Temporal lobe (tissue), 4 donors: ENCODE measurements at places on chromosomes 7 and 10. TPM values are rescaled to one million over a fixed set of nuclear protein-coding genes. Genes with fewer than 3 reads are reported as not detected.

The TMEM273 gene
- 1.2 TPM for total RNA-seq

The IQUB gene
- 2.0 TPM for total RNA-seq

The OR2A7 gene
- total RNA-seq, result 0.74 TPM

The EBLN1 gene
- not detected for total RNA-seq

The ATOH7 gene
- total RNA-seq, result 0.49 TPM

The RBM17 gene
- 36.9 TPM for total RNA-seq
